Aorta (tissue), 5 donors: ENCODE measurements at places on chromosomes 16 and 17.

- no peak for DNase-seq
Measured at GRCh38 chr17:7132511-7133094, 18.0 kb upstream of the ASGR2 start.

DNA sequence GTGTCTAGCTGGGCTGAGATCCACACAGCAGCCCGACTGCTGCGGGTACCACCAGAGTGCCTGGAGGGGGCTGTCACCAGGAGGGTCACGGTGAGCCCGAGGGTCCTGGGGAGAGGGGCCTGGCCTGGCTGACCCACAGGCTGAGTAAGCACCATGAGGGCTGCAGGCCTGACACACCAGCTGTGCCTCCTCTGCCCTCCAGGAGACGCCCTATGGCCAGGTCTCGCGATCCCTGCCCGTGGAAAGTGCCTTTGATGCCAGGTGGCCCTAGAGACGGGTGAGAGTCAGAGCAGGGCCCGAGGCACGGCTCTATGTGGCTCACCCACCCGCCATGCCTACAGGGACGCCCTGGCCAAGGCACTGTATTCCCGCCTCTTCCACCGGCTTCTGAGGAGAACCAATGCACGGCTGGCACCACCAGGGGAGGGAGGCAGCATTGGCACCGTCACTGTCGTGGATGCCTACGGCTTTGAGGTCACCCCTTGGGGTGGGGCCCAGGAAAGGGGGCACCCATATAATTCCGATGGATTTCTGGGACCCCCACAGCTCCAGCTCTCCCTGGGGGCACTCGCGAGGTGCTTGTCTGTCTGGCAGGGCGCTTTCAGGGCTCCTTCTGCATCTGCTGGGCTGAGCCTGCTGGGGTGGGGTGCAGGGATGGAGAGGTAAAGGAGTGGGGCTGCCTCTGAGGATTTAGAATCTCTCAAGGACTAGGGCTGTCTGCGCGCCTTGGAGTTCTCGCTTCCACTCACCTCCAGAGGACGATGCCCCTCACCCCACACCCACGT lies 7.1 kb downstream of the MYO15B start:
- no peak for DNase-seq

DNA sequence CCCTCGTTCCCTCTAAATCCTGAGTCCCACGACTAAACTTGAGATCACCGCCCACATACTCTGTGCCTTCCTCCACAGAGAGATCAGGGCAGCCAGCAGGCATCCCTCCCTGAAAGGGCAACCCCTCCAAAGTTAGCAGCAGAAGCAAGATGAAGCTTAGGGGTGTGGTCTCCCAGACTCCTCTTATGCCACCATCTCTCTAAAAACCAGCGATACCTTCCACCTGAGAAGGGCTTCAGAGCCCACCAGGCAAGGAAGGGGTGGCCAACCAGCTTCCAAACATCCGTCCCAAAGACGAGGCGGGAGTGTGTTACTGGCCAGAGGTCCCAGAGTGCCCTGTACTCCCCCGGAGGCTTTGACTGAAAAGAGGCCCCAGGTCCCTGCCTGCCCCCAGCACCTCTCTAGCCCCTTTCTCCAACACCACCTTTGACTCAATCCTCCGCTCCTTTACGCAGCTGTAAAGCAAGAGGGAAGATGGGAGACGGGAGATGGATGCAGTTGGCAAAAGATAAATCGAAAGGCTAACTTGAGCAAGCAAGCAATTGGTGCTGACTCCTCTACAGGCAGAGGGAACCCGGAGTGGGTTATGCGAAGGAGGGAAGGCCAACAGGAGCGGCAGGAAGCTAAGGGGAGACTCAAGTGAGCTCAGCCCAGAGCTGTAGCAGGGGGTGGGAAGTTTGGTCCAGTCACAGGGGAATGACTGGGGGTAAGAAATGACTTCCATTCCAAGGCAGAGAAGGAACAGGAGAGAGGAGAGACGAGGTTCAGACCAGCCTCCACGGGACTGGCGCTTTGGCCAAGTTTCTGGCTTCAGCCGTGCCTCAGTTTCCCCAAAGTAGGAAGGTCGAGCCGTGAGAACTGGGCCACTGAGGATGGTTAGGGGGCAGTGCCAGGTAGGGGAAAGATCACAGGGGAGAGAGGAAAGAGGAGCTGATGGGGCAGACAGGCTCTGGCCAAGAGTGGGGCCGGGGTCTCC lies 1.0 kb downstream of the ST3GAL2 start:
- no peak for DNase-seq

DNA sequence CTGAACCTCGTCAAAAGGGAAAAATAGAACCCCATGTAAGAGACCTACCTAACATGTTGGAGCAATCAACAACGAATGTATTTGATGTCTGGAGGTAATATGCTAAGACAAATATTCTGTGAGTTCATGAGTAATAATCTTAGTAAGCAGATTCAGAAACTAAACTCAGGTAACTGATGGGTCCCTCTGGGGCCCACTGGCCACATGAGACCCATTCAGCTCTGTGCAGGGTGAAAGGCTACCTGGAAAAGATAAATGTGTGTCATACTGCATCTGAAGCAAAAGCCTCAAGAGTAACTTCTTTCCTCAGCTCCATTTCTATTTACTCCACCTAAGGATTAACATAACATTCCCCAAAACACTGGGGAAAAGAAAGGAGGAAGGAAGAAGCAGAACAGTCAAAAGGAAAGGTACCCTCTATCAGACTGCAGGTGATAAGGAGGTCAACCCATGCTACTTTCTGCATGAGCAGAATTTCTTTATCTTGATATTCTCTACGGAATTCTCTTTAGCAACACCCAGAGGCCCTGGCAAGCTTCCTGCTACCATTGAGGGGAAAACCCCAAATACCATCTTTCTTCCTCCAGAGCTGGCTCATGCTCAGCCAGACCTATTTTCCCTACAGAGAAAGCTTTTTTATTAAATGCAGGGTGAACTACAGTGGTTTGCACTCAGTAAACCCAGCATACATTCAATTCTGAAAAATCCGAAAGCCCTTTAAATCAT lies 37.7 kb upstream of the ABCA6 start:
- DNase-seq, result peak; percentile 39

GRCh38 chr17:19278729-19279128 lies 41.6 kb downstream of the EPN2 start:
- no peak for DNase-seq

- DNase-seq, result peak; percentile 21
Measured at GRCh38 chr17:50318501-50319285, 27.2 kb upstream of the XYLT2 start.

GRCh38 chr17:58330997-58331814 lies 2.6 kb upstream of the TSPOAP1 start:
- DNase-seq, result peak; percentile 74

DNA sequence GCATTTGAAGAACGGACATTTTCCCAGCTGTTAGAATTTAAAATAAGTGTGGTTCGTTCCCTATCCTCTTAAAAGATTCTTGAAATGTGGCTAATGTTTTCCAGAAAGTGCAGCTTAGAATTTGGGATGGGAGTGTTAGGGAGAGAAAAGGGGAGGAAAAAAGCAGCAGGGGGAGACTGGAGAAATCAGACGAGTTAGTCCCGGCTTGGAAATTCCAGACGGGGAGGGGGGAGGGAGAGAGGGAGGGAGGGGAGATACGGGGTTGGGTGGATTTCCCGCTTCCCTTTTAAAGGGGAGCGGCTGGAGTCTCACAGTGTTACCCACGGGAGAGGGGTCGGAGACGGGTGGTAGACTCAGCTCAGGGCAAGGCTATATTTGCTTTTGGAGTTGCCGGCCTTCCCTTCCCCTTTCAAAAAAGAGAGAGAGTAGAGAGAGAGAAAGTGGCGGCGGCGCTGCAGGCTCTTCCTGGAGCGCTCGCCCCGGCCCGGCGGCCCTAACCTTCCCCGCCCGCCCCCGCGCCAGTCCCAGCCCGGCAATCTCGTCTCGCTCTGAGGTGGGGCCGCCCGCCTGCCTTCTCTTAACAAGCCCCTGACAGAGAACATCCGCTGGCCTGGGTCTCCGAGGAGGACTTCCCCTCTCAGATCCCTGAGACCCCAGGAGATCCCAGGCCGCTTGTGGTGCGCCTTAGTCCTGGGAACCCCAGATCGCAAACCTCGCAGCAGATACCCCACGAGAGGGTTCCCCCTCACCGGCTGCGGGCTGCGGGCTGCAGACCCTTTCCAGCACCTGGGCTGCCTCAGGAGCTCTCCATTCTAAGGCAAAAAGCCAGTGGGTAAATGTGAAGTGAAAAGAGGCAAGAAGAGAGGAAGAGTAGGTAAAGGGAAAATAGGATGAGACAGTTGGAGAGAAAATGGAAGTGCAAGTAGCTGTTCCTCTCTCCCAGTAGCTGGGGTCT lies 6.6 kb downstream of the IGF2BP1 start:
- DNase-seq, result no peak

DNA sequence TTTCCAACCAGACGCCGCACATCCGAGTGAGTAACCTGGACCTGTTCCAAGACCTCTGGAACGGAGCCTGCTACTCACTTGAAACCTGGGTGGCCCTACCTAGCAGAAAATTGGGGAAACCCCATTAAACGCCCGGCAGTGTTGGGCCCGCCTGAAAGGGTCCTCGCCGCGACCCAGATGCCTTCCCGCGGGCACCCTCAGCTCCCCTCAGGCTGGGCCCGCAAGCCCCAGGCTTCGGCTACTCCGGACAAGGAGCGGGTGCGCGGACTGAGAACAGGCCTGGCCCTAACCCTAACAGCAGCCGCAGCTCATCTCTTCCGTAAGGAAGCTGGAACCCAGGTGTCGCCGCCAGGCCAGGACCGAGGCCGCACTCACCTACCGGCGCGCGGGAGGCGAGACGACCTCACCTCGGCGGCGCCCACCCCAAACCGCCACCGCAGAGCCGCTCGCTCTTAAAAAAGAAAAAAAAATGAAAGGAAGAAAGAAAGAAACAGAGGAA lies 344 bp downstream of the PSME3IP1 start:
- peak; percentile 82 for DNase-seq
